ENCODE measurements at places on chromosomes 7 and 10. TPM values are rescaled to one million over a fixed set of nuclear protein-coding genes. Genes with fewer than 3 reads are reported as not detected.

GRCh38 chr10:104925232-104925851, 284.3 kb downstream of the SORCS3 start:
- no peak for DNase-seq

GRCh38 chr10:66284621-66285020, 641.2 kb upstream of the LRRTM3 start:
- DNase-seq: no peak

DNA sequence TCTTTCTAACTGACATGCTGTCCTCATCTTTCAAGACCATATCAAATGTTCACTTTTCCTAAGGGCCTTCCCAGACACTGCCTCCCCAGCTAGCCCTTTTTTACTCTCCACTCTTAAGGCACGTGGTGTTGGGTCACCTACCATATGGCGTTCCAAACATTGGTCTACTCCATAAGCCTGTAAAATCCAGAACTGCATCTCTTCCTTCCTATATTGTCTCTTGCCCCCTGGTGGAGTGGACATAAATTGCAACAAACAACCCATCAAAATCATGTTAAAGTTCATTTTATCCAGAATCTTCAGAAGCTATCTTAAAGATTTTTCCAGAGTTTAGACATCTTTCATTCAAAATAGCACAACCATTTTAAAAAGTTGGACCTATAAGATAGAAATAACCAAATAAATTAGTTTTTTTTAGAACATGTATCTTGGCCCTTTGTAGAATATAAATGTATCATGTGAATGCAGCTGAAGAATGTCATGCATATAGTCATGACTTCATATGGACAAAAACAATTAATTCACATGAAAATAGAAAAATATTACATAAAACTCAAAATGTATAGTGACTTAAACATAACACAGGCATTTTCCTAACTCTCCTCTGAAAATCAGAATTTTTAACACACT, 180.6 kb upstream of the CHRM2 start:
- DNase-seq: no peak

The TAS2R39 gene
- total RNA-seq: not detected

DNA sequence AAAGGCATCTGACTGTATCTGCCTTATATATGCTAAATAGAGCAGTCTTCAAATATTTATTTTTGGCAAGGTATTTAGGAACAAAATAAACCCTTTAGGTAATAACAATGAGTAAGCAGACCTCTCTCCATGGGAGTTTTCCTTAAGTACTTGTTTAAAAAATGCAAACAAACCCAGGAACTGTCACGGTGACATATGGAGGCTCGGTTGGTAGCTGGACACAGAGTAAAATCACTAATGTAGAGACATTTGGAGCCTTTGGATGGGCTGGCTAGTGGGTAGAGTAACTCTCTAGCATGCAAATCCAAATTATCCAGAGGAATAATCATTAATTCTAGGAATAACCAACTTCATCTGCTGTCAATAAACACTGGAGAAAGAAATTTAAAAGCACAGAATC, 71.6 kb upstream of the LAMB4 start:
- DNase-seq: no peak

The FOXI2 gene
- not detected for total RNA-seq

GRCh38 chr10:117374506-117375359, 507 bp downstream of the PDZD8 start:
- DNase-seq: peak; percentile 84

DNA sequence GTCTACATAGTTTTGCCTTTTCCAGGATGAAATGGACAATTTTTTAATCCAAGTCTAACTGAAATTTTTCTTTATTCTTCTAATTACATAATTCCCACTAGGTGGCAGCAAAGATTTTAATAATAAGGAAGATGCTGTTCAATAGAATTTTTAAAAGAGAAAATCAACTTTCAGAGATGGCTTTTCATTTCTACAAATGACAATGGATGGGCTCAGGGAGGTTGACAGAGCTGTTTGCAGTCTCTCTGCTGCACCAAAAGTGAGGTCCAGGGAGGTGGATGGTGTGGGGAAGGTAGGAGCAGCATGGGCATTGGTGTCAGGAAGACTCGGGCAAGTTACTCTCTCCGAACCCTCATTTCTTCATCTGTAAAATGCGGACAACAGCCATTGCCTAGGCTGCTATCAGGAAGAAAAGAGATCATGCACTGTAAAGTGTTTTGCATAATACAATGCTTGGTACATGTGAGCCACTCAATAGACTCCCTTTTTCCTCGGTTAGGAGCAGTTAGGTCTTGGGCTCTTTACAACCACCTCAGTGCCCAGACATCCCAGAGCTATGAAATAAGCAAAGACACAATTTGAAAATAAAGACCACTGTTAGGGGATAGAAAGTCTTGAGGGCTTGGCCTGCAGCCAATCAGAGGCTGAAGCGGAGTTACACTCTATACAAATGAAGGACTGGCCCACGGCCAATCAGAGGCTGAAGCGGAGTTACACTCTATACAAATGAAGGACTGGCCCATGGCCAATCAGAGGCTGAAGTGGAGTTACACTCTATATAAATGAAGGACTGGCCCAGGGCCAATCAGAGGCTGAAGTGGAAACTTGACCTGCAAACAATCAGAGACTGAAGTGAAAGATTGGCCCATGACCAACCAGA, 107.1 kb downstream of the ABLIM1 start:
- DNase-seq: peak; percentile 82

The SPDYE18 gene
- 0.41 TPM for total RNA-seq

DNA sequence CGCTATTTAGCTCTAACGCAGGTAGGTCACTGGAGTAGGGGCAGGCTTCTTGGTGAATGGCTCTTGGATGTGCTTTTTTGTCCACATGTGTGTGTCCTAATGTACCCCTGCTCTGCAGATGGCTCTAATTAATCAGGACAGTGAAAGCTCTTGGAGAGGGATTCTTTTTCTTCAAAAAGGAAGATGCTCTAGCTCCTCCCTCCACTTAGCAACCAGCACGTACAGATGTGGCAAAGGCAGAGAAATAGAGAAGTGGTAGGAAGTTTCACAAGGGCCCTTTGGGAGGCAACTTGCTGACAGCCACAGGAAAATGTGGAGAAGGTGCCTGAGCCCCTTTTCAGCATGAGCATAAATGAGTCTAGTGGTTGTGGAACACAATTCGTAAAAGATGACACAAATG, 221.7 kb downstream of the PLXNA4 start:
- no peak for DNase-seq

The CRYGN gene
- total RNA-seq: not detected

DNA sequence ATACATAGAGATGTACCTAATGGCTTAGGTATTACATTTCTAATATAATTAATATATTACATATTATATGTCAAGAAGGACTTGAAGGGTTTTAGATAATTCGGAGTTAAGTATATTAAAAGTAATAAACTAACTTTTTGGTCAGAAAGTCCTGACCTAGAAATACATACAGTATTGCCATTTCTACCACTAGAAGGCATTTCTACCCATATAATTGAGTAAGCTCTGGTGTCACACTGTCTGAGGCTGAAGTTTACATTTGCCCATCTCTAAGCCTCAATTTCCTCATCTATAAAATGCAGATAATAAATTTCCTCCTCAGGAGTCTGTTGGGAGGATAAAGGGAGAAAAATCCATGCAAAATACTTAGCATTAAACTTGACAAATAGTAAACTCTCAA, 7.1 kb downstream of the FKBP14 start:
- DNase-seq: no peak

The GIMAP1 gene
- 5.8 TPM for total RNA-seq

DNA sequence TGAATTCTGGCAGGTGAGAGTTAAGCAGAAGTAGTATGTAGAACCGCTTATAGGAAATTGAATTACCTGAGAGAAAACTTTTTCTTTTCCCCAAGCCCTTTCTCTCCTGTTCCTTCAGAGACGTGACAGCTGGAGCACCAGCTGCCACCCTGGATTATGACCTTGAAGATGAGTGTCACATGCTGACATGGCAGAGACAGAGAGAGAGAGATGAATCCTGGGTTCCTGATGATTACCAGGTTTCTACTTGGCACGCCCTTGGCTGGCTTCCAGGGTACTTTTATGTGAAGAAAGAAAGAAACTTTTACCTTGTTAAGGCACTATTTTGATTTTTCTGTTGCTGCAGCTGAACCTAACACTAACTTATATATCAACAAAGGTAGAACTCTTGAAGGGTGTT, 99.9 kb downstream of the GPR26 start:
- DNase-seq: no peak

The DDC gene
- total RNA-seq: not detected

- DNase-seq: no peak
Measured at GRCh38 chr7:127997226-127997922, 33.9 kb downstream of the LRRC4 start.

The SLC16A9 gene
- total RNA-seq: 0.89 TPM

The GJD4 gene
- not detected for total RNA-seq

DNA sequence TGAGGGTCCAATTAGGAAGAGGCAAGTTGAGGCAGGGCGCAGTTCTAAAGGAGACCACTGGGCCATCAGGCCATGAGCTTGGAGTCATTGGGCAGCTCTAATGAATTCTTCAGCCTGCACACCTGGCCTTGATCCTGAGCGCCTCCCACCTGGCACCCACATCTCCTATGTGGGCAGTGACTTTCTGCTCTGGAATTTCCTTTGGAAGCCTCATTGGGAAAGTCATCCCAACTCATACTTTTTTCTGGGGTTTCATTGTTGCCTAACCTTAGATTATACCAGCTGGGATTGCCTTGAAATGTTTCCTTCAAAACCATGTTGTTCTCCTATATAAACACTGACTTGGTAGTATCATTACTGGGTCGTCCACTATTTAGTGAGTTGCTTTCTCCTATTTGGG, 54.1 kb downstream of the PLPP4 start:
- no peak for DNase-seq

The SFTPA2 gene
- total RNA-seq: 0.51 TPM

DNA sequence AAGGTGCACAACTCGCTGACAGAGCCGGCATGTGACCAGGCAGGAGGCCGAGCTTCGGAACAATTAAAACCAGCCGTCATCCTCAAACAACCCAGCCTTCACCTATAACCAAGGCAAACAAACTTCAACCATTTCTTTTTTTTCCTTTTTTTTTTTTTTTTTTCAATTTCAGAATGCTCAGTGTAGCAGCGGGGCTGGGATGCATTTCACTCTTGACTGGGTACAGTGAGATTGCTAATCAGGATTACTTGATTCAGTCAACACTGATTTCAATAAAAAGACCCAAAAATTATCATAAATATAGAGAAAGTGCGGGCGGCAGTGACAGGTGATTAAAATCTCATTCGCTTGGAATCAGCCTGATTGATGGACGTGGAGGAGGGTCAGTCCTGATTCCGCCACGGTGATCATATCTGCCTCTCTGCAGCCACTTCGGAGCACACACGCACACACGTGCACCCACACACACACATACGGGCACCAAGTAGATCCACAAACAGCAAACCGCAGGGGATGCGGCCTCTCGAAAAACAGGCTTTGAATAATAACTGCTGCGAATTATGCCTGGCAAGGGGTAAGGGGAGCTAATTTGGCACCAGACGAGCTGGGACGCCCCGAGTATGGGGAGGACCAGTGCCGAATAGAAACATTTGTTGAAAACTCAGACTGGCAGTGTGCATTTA, 31.2 kb downstream of the EBF3 start:
- DNase-seq: no peak

The SLC13A1 gene
- total RNA-seq: not detected

DNA sequence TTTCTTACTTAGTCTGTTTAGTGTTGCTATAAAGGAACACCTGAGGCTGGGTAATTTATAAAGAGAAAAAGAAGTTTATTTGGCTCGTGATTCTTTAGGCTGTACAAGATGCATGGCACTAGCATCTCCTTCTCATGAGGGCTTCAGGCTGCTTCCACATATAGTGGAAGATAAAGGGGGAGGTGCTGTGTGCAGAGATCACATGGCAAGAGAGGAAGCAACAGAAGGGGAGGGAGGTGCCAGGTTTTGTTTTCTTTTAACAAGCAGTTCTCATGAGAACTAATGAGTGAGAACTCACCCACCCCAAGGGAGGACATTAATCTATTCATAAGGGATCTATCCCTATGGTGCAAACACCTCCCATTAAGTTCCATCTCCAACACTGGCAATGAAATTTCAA, 17.3 kb downstream of the CYP2E1 start:
- no peak for DNase-seq

DNA sequence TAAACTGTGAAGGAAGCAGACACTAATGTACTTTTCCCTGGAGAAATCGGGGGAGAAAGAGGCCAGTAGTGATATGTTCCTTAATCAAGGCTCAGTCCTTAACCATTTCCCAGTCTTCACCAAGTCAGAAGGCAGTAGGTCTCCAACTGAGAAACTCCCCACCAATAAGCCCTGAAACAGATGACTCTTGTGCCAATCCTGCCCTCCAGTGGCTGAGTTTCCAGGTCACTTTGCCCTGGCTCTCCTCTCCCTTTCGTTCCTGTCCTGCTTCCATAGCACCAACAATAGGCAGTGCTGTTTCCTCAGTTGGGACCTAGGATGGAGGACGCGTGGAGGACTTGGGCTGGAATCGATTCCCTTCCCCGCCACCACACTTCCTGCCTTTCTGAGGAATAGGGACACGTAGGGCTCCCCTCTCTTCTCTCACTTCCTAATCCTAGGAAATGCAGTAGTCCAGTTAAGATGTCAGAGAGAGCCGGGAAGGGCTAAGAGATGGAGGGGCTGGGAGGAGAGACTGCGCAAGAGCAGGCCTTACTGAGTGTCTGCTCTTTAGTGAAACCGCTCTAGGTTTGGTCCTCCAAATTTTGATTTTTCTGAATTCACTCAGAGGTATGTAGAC, 23.4 kb downstream of the ATOH7 start:
- no peak for DNase-seq

DNA sequence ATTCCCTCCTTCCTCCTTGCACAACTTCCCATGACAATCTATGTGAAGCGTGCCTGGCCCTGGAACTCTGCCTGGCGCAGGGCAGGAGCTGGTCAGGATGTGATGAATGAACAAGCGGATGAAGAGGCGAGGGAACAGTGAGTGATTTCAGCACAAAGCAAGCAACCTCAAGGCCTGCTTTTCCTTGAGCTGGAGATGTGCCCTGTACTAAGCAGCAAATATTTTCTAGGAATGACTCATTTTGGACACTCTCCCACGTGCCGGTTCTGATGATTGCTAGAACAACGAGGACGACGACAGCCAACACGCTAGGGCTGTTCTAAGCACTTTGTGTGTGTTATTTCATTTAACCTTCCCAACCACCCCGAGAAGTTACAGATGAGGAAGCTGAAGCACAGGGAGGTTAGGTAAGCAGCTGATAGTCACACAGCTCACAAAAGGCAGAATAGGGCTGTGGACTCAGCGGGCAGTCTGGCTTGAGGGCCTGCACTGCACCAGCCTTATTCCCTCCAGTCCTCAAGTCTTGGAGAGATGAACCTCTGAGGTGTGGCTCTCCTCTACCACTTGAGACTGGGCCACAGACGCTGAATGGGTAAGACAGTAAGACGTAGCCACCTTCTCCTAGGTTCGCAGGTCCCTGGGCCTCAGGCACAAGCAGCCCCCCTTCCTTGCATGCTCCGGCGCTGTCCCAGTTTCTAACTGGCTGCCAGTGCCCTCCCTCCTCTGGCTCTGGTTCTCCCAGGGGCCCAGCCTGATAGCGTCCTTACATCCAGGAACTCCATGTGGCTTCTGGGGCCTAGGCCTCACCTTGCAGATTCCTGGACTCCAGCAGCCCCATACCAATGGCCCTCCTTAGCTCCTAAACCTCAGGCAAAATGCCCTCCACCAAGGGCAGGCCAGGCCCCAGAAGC, 59.0 kb downstream of the YKT6 start:
- no peak for DNase-seq

GRCh38 chr10:22389856-22390589, 44.7 kb downstream of the SPAG6 start:
- no peak for DNase-seq

- DNase-seq: no peak
Measured at GRCh38 chr10:35554036-35554435, 51.1 kb upstream of the GJD4 start.
